Myocyte (in vitro differentiated cells): ENCODE measurements at places on chromosomes 13 and 19. TPM values are rescaled to one million over a fixed set of nuclear protein-coding genes. Genes with fewer than 3 reads are reported as not detected.
A peak's percentile ranks its signal among the peaks of the same experiment; 100 is the strongest.

DNA sequence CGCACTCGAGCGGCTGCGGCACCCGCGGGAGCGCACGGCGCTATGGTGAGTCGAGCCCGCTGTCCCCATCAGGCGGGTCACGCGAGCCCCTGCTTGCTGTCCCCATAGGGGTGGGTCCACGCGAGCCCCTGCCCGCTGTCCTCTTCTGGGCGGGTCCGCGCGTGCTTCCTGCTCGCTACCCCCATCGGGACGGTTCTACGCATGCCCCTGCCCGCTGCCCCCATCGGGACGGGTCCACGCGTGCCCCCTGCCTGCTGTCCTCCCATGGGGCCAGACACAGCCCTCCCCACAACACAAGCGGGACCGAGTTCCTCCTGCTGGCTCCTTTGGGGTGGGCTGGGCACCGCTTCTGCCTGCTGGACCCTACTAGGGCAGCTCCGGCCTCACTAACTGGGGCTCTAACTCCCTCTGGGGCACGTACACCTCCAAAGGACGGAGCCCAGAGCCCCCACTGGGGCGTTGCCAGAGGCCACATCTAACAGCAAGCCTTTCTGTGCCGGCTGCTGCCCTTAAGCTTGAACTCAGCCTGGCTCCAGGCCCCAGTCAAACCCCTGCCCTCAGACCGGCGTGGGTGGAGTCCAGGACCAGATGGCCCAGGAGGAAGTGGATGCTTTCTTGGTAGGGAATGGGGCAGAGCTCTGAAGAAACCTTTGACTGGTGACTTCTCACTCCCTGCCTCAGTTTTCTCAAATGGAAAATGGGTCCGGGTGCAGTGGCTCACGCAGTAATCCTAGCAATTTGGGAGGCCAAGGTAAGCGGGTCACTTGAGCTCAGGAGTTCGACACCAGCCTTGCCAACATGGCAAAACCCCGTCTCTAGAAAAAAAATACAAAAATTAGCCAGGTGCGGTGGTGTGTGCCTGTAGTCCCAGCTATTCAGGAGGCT lies 722 bp downstream of the COLGALT1 start:
- DNase-seq = peak; percentile 81

GRCh38 chr19:50857366-50857765 lies 2.7 kb downstream of the KLK3 start:
- DNase-seq = no peak

DNA sequence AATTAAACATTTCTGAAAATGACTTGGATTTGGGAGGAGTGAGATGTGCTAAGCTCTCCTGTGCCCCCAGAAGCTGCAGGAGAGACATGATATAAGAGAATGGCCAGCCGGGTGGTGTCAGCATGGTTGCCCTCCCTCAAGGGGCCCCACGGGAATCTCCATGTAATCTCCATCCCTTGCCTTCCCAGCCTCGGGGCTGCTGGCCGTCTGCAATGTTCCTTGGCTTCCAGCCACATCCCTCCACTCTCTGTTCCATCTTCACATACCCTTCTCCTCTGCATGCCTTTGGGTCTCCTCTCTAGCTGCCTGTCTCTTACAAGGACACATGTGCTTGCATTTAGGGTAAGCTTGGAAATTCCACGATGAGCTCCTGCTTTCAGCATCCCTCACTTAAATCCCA lies 172.0 kb downstream of the TSHZ3 start:
- DNase-seq = no peak

DNA sequence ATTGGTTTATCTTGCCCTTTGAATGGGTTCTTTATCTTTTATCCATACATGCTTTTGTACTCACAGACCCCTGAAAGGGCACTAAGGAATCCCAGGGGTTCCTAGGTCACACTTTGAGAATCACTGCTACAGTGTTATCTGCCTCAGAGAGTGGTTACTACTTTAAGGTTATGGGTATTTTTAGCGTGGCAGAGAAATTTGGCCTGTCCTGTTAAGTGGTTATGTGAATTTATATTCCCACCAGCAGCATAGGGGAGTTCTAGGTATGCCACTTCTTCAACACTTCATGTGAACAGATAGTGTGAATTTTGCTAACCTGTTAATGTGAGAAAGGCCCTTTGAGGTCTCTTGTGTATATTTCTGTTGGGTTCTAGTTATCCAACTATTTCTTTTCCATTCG lies 75.7 kb downstream of the DNAJC3 start:
- no peak for DNase-seq

DNA sequence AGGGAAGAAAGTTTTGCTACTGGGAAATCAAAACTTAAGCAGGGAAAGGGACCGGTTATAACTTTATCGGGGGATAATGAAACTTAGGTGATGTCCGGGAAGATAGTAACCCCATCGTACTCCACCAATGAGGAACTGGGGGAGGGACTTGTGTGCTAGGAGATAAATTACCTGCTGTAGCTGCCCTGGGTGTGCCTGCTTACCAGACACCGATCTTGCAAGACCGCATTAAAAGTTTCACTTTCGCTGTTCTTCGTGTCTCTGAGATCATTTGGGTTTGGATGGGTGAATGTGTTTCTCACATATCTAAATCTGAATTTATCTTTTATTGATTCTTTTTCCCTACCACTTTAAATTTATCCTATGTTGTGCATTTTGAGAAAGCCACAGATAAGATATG lies 381.4 kb downstream of the SLITRK6 start:
- no peak for DNase-seq

DNA sequence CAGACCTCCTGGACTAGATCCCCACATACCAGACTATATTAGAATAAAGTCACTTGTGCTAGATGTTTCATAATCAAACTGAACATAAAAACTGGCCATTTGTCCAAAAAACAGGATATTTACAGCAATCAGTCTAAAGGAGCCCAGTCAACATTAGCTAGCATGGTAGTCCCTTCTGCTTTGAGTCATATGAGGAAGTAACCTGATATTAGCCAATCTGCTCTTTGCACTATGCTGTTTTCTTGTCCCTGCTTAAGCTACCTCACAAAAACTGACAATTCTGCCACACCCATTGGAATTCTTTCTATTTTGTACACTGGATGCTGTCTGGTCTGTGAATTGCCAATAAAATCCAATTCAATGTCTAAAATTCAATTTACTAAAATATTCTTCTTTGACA lies 1824.2 kb downstream of the OLFM4 start:
- DNase-seq = no peak

The FUT1 gene
- total RNA-seq = 0.03 and 0.05 TPM in 2 replicates

DNA sequence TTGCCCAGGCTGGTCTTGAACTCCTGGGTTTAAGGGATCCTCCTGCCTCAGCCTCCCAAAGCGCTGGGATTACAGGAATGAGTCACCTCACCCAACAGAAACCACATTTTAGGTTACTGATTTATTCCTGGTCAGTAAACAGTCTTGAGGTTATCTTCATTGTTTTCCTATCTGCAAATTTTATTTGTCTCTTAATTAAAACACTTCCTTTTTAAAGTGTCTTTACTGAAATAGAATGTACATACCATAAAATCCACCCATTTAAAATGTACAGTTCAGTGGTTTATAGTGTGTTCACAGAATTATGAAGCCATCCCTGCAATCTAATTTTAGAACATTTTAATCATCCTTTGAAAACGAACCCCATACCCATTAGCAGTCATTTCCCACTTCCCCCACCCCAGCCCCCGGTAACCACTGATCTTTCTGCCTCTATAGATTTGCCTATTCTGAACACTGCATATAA lies 63.0 kb downstream of the MAP4K1 start:
- DNase-seq = no peak

DNA sequence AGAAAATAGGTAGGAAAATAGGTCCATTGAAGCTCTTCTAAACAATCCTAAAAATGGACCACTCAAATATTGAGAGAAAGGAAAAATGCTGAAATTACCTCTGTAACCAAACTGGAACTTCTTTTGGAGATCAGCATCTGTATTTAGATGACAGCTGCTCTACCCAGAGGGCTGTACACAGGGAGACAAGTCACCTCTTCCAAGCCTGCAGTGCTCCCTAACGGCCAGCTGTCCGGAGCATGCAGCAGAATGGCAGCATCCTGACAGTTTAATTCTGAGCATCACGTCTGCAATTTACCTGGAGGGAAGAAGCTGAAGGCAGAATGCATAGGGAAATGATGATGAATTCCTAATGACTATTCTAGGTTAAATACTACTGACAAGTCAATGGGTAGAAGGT lies 62.8 kb upstream of the DIAPH3 start:
- DNase-seq = peak; percentile 57

The DBP gene
- total RNA-seq = 6.9 and 17.0 TPM in 2 replicates

The PCP2 gene
- not detected in 2 replicates for total RNA-seq

- no peak for DNase-seq
Measured at GRCh38 chr19:6100284-6100915, 9.9 kb downstream of the RFX2 start.

- no peak for DNase-seq
Measured at GRCh38 chr13:113981611-113982295, 7.9 kb upstream of the C13orf46 start.

GRCh38 chr19:13981988-13982501 lies 24.1 kb downstream of the RFX1 start:
- no peak for DNase-seq

GRCh38 chr13:47673009-47673850 lies 327.8 kb downstream of the SUCLA2 start:
- DNase-seq = peak; percentile 66

The CAPS gene
- total RNA-seq = 2.8 and 4.1 TPM in 2 replicates

- DNase-seq = no peak
Measured at GRCh38 chr13:48230541-48230940, 2.5 kb upstream of the ITM2B start.

The SIGLEC12 gene
- not detected in 2 replicates for total RNA-seq

The PRSS57 gene
- not detected in 2 replicates for total RNA-seq

- no peak for DNase-seq
Measured at GRCh38 chr19:8831373-8831772, 731 bp downstream of the ZNF558 start.

GRCh38 chr13:75356421-75356820 lies 125.5 kb downstream of the TBC1D4 start:
- no peak for DNase-seq

The CBARP gene
- total RNA-seq = 4.0 and 4.8 TPM in 2 replicates

The KLK3 gene
- not detected in 2 replicates for total RNA-seq

- peak; percentile 47 for DNase-seq
Measured at GRCh38 chr19:57083711-57084110, 36.1 kb upstream of the USP29 start.

GRCh38 chr13:111960152-111960772 lies 106.7 kb upstream of the SOX1 start:
- no peak for DNase-seq

DNA sequence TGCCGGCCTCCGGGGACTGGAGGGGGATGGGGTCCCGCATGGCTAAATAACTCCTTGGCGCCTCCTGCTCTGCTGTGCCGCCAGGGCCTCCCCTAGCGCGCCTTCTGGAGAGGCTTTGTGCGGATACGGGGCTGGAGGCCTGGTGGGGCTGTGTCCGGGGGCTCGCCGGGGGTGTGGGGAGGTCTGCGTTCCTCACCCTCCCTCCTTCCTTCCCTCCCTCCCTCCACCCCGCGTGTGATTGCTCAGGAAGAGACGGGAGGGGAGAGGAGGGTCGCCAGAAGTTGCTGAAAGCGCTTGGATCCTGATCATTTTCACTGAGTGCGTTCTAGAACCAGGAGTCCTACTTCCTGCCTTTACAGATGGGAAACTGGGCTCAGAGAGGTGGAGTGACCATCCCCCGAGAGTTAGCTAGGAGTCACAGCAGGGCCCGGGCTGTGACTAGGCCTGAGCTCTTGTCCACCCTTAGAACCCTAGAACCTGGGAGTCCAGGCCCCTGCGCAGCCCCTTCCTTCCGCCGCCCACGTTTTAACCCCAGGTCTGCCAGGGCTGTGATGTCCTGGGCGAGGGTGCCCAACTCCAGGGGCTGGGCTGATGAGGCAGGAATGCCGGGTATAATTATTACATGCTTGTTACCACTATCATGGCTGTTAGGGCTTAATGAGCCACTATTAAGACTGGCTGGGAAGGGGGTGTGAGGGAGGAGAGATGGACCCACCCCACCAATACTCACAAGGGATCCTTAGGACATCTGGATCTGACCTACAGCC lies 782 bp upstream of the JUND start:
- no peak for DNase-seq

GRCh38 chr13:47539317-47539716 lies 461.8 kb downstream of the SUCLA2 start:
- no peak for DNase-seq

- no peak for DNase-seq
Measured at GRCh38 chr13:23851106-23851505, 38.1 kb downstream of the MIPEP start.

DNA sequence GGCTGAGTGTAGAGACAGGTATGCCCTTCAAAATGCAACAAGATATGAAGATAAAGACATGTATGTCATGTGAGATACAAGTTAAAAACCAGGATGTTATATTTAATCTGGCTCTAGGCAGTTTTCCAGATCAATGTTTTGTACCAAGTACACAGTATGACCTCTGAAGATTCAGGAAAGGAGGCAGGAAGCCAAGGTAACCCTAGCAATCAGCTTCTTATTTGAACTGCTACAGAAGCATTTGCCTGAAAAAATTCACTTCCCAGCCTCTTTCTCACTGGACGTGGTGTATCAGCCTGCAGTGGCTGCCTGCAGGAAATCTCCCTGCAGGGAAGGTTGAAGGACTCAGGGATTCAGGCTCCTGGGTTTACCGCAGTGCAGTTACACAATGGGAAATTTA lies 24.1 kb downstream of the OLFM4 start:
- DNase-seq = no peak

DNA sequence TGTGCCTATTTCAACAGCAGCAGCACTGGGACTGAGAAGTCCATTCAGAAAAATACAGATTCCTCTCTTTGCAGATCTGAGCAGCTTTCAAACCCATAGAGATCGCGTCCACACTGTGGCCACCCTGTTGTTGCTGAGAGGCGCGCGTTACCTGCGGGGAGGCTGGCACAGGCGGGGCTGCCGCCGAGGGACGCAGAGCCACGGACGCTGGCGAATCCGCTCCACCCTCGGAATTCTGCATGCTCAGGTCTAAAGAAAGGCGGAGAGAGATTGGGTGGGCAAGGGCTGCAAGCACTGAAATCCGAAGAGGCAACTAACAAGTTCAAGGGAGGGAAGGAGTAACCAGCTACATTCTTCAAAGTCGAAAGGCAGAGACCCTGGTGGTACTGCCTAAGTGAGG lies 63.0 kb downstream of the RFX2 start:
- DNase-seq = no peak

The ZNF296 gene
- not detected in 2 replicates for total RNA-seq

The KLK12 gene
- total RNA-seq = not detected in 2 replicates

DNA sequence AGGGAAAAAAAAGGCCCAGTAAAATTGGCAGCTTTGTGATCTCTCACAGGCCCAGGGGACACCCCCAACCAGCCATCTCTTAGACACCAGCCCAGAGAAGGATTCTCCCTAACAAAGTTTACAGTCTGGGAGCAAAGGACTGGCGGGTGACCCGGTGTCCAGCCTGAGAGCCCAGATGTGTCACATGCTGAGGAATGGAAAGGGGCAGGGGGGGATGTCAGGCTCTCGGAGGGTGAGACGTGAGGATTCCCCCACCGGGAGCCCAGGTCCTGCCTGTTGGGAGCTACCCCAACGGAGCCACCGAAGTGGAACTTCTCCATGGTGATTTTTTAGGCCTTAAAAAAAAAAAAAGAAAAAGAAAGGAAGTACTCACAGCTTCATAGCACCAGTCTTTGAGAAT lies 4.8 kb upstream of the CTXN1 start:
- DNase-seq = no peak
